ENCODE measurements at places on chromosomes 12 and 14. TPM values are rescaled to one million over a fixed set of nuclear protein-coding genes. Genes with fewer than 3 reads are reported as not detected.

KERA gene
- total RNA-seq: not detected

GRCh38 chr14:89265234-89265633 is 151.8 kb downstream of the FOXN3 start:
- no peak for DNase-seq

- no peak for DNase-seq
Measured at GRCh38 chr12:88153959-88154358, 11.9 kb downstream of the TMTC3 start.

ZC3H10 gene
- total RNA-seq: 4.8 TPM

C12orf54 gene
- not detected for total RNA-seq

DNA sequence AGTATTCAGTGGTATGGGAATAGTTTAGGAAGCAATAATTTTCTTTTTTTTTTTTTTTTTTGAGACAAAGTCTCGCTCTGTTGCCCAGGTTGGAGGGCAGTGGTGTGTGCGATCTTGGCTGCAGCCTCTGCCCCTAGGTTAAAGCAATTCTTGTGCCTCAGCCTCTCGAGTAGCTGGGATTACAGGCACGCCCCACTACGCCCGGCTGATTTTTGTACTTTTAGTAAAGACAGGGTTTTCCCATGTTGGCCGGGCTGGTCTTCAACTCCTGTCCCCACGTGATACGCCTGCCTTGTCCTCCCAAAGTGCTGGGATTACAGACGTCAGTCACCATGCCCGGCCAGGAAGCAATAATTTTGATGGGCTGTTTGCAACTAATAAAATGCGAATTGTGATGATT is 62.1 kb downstream of the ATG14 start:
- no peak for DNase-seq

DNA sequence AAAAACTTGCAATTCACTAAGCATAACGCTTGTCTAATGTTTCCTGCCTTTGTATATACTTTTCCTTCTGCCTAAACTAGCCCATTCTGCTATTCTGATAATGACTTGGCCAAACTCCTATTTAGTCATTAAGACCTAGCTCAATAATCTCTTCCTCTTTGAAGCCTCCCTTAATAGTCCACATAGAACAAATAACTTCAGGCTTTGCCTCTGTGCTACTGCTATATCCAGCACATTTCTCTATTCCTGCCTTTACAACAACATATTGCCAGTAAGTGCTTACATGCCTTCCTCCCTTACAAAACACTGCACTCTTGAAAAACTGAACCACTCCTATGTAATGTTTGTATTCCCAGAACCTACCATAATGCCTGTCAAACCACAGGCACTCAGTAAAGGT is 13.8 kb downstream of the PRICKLE1 start:
- no peak for DNase-seq

GLS2 gene
- 0.54 TPM for total RNA-seq

AVPR1A gene
- total RNA-seq: 1.3 TPM

MIP gene
- total RNA-seq: not detected

DNA sequence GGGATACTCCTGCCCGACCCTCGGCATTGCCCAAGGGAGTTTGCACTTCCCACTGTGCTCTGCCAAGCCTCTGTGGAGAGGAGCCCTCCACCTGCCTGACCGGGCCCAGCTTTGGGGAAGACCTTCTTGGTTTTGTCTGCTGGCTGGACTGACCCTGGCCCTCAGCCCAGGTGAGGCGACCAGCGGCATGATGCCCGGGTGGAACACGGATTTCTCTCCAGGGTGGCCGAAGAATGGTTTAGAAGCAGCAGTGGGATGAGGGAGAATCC is 15.6 kb downstream of the ZBTB42 start:
- DNase-seq: no peak

GPD1 gene
- total RNA-seq: 14.8 TPM

TC2N gene
- 8.2 TPM for total RNA-seq

RNASE2 gene
- total RNA-seq: 7.8 TPM

GRCh38 chr12:127781336-127781735 is 485.6 kb upstream of the TMEM132C start:
- no peak for DNase-seq

PPFIA2 gene
- 0.60 TPM for total RNA-seq

DNA sequence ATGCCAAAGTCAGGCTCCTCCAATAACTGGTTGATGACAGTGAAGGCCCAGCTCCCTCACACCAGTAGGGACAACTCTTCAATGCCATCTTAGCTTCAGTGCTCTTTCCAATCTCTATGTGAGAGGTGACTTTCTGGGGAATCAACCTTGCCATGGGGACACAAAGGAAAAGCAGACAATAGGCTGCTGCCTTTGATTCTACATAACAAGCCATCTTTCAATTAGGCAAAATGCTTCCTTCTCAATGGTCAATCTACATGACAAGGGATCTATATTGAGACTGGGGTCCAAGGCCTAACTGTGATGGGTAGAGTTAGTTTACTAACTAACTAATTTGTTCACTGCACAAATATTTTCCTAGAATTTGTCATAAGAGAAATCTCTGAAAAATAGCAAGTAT is 1417.5 kb upstream of the SEL1L start:
- no peak for DNase-seq

KLRB1 gene
- total RNA-seq: 0.64 TPM

GRCh38 chr12:12460935-12461922 is 101.4 kb downstream of the DUSP16 start:
- no peak for DNase-seq

- no peak for DNase-seq
Measured at GRCh38 chr12:1034751-1035457, 43.9 kb downstream of the ERC1 start.

ZNF268 gene
- 11.7 TPM for total RNA-seq
